ENCODE measurements at places on chromosomes 1 and 21.
A peak's percentile ranks its signal among the peaks of the same experiment; 100 is the strongest.

DNA sequence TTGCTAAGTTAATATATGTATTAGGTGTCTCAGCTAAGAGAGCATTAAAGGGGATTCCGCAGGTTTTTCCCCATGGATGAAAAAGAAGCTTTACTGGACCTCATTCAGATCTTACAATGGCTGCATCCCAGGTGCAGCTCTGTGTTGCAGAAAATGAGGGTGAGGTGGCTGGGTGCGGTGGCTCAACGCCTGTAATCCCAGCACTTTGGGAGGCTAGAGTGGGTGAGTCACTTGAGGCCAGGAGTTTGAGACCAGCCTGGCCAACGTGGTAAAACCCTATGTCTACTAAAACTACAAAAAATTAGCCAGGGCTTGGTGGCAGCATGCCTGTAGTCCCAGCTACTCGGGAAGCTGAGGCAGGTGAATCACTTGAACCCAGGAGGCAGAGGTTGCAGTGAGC lies 58.5 kb upstream of the MORC3 start:
- DNase-seq, result no peak

GRCh38 chr1:9426291-9426711 lies 113.0 kb upstream of the SLC25A33 start:
- DNase-seq, result peak; percentile 77

- DNase-seq, result no peak
Observed at GRCh38 chr1:241323514-241324195, 33.4 kb downstream of the RGS7 start.

- no peak for DNase-seq
Observed at GRCh38 chr1:47280142-47280541, 33.8 kb downstream of the STIL start.

GRCh38 chr1:47209091-47209490 lies 19.3 kb upstream of the PDZK1IP1 start:
- DNase-seq, result no peak

DNA sequence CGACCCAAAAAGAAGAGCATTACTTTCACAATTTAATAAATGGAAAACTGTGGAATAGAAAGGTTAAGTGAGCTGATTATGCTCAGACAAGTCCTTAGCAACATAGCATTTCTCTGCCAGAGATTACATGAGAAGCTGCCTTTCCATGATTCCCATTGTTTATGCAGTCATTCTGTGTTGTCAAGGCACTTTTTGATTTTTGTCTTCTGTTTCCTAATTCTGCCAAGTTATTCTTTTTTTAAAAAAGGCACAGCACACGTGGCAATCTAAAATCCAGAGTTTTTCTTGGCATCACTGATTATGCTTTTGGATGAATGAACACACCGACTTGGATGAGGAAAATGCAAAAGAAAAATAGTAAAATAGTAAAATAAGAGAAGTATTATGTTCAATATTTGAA lies 185.0 kb downstream of the RGS7 start:
- DNase-seq, result no peak

GRCh38 chr1:231193710-231194340 lies 32.0 kb downstream of the TRIM67 start:
- no peak for DNase-seq

- DNase-seq, result no peak
Observed at GRCh38 chr1:39895731-39896480, 5.8 kb downstream of the MYCL start.

DNA sequence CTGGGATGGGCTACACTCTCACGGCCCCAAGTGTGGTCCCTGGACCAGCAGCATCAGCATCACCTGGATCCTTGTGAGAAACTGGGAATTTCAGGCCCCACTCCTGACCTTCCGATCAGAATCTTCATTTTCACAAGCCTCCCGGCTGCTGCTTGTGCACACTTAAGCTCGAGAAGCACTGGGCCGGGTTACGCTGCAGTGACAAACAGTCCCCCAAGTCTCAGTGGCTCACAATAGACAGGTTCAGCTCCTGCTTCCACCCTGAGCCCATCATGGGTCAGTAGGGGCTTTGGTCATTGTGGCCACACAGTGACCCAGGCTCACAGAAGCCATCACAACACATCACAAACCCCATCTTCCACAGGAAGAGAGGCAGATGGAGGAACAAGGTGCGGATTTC lies 63.5 kb downstream of the FHAD1 start:
- no peak for DNase-seq

DNA sequence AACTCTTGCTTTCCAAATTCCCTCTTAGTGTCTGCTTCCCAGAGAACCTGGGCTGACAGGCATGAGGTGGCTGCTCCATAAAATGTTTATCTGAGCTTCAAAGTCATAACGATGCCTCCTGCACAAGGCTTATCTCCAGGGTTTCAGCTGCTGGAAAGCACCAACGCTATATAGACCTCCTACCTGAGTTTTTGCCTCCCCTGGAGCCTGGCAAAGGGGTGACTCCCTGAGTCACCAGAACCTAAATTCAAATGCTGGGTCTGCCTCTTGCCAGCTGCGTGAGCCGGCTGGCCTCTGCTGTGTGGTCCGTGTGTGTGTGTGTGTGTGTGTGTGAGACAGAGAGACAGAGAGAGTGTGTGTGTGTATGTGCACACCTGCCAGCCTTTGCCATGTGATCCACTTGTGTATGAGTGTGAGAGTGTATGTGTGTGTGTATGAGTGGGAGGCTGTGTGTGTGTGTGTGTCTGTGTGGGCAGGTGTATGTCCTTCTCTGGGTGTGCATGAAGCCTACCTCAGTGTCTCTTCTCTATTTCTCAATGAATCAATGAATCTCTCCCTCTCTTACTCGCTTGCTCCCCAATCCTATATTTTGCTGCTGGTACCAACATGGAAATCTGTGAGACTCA lies 714.9 kb downstream of the MATN1 start:
- DNase-seq, result no peak

- no peak for DNase-seq
Observed at GRCh38 chr1:186409091-186409490, 33.5 kb downstream of the ODR4 start.

GRCh38 chr1:87594736-87595383 lies 266.2 kb downstream of the LMO4 start:
- no peak for DNase-seq

DNA sequence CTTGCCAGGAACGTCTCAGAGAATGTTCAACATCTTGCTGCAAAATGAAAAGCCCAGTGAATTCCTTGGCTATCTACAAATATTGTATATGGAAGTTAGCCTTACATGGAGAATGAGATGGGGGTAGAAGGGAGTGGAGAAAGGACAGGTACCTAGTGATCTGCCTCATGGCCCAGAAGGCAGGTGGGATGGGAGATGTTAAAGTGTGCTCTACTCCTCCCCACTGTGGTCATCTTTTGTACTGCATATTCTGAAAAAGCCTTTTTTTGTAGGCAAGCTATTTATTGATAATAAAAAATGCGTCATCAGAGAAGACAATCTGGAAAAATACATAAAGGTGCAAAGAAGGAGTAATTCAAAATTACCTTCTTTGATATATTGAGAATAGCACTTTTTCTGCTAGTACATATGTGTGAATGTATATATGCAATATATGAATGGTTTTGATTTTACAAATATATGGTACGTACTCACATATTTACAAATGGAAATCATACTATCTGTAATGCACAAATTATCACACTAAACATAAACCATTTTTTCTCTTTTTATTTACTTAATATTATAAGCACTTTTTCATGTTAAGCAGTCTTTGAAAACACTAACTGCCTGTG lies 19.1 kb upstream of the SLC5A9 start:
- no peak for DNase-seq

Measured in activated CD4-positive, alpha-beta T cell treated with anti-CD3 and anti-CD28 coated beads, Interleukin-2, amount 50 U/mL, for 1 hour (primary cell).